ENCODE measurements at places on chromosomes 16 and 17.

GRCh38 chr16:50121721-50122445 lies 31.2 kb upstream of the TENT4B start:
- ATAC-seq, result peak; percentile 63

DNA sequence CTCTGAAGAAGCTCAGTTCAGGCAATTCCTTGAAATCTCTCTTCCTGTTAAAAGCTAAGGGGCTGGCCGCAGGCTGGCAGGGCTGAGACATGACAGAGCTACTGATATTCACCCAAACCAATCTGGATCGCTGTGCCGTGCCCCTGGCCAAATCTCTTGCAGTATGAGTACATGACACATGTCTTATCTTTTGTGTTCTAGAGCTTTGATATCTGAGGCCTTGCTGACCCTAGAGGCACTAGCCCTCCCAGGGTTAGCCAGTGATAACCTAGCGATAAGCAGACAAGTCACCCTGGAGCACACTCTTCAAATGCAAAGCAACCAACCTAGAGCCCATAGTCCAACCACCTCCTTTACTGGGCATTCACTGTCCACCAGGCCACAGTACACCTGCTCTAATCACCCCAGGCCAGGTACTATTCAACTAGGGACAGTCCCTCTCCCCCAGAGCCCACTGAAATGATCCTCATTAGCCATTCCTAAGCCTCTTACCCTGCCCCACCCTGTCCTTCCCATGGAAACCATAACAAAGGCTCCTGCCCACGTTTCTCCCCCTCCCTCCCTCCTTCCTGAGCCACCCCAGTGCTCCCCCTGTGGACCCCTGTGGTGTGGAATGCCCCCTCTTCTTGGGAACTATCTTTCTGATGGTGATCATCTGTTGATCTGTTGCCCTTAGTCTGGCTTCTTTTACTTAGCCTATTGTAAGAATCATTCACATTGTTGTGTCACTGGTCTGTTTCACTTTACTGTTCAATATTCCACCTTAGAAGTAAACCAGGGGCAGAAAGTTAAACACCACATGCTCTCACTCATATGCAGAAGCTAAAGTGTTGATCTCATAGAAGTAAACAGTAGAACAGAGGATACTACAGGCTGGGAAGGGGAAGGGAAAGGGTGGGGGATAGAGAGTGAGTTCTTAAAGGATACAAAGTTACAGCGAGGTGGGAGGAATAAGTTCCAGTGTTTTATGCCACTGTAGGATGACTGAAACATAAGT lies 52.5 kb downstream of the TEKT5 start:
- ATAC-seq, result no peak

GRCh38 chr16:65154321-65154720 lies 32.5 kb upstream of the CDH11 start:
- ATAC-seq, result no peak

GRCh38 chr16:53732296-53732929 lies 28.5 kb downstream of the FTO start:
- no peak for ATAC-seq

DNA sequence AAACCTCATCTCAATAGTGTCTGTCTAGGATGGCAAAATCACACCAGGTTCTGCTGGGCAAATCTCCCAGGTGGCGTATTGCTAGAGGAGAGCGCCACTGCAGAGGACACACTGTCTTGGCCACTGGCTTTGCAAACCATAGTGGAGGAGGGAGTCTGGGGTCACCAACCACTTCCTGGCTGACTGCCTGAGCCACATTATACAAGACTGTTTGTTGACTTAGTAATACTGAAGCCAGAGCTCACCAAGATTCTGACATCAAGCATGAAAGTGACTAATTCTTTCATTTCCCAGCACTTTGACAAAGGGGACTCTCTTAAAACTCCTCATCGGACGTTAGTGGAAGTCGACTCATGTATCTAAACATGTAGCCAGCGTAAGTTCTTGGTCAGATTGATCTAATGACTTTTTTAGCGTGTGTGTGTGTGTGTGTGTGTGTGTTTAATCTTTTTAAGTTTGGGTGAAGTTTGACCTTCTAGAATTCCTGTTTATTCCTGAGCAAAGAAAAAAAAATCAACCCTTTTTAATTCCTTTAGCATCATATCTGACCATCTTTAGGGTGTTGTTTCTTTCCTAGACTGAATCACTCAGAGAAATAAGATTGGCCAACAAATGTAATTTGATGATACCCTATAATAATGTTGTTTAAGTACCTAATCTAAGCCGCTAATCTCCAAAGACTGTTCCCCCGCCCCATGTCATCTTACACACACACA lies 13.7 kb downstream of the PITPNC1 start:
- ATAC-seq, result peak; percentile 94

- ATAC-seq, result no peak
These were observed 9.0 kb upstream of the ZNF689 start for GRCh38 chr16:30619202-30619601.

DNA sequence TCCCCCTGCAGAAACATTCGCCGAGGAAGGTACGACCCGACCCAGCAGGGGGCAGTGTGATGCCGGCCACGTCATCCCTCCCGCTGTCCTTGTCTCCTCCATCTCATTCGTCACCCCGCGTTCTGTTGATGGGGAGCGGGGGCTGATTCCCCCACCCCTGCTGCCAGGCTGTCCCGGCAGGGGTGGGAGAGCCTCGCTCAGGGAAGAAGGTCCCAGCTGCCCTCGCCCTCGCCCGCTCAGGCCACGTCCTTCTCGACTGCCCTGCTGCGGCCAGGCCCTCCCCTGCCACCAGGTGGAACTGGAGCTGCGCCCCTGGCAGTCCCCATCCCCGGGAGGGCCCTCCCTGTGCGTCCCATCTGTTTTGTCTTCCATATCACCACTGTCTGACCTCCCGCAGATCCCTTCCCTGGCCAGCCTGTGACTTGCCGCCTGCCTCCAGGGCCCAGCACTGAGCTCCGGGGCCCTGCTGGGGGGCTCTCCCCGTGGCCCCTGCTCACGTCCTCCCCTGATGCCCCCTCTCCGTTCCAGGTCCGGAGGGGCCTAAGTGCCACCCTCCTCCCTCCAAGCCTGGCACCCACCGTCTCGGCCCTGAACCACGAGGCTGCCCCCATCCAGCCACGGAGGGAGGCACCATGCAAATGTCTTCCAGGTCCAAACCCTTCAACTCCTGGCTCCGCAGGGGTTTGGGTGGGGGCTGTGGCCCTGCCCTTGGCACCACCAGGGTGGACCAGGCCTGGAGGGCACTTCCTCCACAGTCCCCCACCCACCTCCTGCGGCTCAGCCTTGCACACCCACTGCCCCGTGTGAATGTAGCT lies 20.6 kb downstream of the ADAM11 start:
- ATAC-seq, result peak; percentile 22

DNA sequence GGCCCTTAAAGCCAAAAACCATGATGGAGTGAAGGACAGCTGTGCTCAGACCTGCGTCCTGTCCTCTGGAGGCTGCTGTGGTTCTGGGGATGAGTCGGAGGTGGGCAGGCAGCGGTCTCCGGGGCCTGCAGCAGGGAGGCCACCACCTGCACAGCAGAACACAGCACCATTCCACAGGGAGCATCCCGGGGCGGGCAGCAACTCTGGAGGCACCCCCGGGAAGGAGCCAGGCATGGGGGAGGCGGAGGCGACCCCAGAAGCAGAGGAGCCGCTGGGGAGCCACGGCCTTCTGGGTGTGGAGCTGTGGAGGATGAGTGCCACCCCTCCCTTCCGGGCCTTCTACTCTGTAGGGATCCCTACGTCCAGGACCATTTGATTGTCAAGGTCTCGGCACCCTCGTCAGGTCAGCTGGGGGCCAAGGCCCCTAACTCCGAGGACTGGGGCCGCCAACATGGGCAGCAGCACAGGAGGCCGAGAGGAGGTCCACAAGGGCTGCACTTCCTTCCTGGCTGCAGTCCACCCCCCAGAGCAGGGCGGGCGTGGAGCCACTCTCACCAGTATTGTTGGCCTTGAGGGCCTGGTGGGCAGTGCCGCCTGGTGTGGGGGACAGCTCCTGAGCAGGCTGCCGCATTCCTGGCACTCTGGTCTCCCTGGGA lies 23.8 kb downstream of the CEP131 start:
- no peak for ATAC-seq

DNA sequence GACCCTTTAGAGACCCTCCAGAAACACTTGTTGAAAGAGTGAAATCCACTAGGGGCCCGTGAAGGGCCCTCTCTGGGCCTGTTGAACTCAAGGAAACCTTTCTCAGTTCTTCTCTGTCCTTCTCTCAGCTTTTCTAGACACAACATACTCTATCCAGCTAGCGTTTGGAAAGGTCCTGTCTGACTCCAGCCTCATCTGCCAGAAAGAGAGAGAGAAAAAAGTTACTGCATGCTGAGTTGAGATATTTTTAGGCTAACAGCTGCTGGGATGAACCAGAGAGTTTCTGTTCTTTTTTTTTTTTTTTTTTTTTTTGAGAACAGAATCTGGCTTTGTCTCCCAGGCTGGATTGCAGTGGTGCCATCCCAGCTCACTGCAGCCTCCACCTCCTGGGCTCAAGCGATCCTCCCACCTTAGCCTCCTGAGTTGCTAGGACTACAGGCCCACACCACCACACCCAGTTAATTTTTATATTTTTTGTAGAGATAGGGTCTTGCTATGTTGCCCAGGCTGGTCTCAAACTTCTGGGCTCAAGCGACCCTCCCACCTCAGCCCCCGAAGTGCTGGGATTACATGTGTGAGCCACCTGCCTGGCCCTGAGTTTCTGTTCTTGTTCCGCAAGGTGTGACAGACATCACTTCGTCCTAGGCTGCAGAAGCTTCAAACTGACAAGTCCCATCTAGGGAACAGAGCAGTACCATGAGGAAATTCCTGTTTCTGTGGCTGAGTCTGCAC lies 14.9 kb upstream of the TEX2 start:
- ATAC-seq, result no peak

GRCh38 chr17:59330053-59330942 lies 1.2 kb upstream of the YPEL2 start:
- ATAC-seq, result no peak

DNA sequence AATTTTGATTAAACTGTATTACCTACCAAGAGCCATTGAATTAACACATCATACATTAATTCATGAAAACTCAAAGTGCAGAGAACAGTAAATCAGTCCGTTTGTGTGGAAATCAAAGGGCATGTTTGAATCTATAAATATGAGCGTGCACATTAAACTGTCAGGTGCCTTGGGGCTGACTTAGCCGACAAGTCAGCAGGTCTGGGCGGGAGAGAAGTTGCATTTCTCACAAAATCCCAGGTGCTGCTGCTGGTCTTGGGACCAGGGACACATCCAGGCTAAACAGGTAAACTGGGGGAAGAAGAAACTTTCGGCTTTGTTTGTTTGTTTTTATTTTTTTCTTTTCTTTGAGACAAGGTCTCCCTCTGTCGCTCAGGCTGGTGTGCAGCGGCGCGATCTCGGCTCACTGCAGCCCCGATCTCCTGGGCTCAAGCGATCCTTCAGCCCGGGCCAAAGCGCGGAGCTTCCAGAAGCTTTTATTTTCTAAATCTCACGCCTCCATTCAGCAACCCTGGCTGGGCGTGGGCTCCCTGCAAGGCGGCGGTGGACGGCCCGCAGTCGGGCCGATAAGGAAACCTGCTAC lies 213.9 kb downstream of the MRTFB start:
- ATAC-seq, result peak; percentile 71

GRCh38 chr16:5062051-5062450 lies 3.7 kb downstream of the C16orf89 start:
- ATAC-seq, result peak; percentile 94

GRCh38 chr16:85394456-85395206 lies 218.5 kb upstream of the GSE1 start:
- ATAC-seq, result no peak

DNA sequence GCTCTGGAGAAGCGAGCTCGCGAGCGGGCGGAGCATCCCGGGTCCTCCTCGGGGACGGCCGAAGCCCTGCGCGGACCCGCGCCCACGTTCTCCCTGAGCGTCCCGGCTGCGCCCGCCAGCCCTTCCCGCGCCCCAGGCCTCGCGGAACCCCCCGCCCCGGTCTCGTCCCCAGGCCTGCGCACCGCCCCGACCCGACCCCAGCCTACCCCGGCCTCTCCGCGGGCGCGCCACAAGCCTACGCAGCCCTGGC lies 159 bp downstream of the USP36 start:
- ATAC-seq, result no peak

DNA sequence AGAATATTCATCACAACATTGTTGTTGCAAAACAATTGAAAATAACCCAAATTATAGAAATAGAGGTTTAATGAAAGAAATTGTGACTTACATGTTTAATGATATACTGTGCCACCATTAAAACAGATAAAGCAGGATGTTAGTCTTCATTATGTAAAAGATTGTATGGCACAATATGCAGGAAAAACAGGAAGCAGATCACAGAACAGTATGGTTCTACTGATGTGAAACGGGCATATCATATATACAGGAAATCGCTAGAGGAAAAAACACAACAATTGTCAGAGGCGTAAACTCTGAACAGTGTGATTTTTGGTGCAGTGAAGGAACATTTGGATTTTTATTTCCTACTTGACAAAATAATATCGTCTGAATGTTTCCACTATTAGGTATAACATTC lies 22.0 kb downstream of the OR3A1 start:
- no peak for ATAC-seq

- ATAC-seq, result no peak
These were observed 343.0 kb downstream of the SNX29 start for GRCh38 chr16:12319428-12320035.

GRCh38 chr16:64617836-64618476 lies 503.9 kb downstream of the CDH11 start:
- ATAC-seq, result no peak

GRCh38 chr16:8849411-8850011 lies 19.3 kb downstream of the CARHSP1 start:
- no peak for ATAC-seq

DNA sequence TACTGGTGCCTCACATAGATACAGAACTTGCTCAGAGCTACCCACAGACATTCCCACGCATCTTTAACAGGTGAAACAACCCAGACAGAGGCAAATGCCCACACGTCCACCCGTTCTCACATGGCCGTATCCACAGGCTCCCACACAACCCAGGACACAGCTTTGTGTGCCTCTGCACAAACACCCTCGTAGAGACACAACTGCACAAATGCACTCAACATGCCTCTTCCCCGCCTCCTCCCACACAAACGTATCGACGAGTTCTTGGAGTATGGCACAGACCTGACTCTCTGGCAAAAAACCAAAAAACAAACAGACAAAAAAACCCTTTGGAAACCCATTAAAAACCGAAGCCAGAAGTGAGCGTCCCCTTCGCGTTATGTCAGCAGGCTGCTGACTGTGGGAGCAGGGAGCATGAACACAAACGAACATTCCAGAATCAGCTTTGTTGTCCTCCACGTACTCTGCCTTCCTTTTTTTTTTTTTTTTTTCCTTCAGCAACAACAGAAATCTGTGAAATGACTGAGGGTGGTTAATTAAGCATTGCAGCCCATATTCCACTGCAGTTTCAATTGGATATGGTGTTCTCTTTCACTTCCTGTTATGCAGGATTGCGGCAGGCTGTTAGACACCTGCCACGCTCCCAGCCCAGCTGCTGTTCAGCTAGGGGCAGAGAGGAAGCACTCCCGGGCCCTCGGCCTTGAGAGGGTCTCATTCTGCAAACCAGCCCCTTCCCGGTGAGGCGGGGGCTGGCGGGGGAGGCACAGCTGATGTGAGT lies 313.7 kb downstream of the MAF start:
- ATAC-seq, result peak; percentile 91

DNA sequence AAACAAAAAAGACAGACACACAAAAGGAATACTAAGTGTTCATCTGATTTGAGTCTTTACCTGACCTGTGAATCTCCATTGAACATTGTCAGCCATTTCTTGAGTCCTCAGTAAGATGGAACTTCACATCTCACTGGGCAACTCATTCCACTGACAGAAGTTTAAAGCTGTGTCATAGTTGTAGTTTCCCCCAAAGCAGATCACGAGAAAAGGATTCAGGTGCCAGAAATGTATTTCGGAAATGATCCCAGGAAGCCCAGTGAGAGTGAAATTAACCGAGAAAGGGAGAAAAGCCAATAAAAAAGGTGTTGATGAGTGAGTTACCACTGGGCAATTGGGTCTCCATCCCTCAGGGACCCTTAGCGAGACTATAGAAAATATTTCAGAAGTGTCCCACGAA lies 6.5 kb downstream of the CHD9 start:
- ATAC-seq, result peak; percentile 34
